ENCODE measurements at places on chromosomes 5 and 9.

GRCh38 chr9:116958881-116959280 is 271.8 kb downstream of the TRIM32 start:
- no peak for DNase-seq

- no peak for DNase-seq
These were observed 497.1 kb downstream of the NFIB start for GRCh38 chr9:13816837-13817236.

GRCh38 chr5:43396762-43397304 is 15.4 kb downstream of the CCL28 start:
- DNase-seq: no peak

DNA sequence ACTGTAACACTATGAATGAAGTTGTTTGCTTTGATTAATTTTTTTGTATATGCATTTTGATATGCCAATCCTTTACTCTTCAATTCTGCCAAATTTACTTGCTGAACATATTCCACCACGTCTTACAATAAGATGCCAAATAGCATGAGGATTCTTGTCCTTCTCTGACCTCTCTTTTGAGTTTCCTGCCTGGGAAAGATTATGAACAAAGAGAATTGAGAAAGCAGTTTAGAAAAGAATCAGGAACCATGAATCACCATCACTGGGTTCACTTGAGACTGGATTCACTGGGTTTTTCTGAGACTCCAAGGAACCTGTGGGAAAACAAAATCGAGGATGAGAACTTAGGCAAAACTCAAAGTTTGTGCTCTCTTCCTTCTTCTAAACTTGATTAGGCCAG is 256.5 kb downstream of the CETN3 start:
- DNase-seq: no peak

DNA sequence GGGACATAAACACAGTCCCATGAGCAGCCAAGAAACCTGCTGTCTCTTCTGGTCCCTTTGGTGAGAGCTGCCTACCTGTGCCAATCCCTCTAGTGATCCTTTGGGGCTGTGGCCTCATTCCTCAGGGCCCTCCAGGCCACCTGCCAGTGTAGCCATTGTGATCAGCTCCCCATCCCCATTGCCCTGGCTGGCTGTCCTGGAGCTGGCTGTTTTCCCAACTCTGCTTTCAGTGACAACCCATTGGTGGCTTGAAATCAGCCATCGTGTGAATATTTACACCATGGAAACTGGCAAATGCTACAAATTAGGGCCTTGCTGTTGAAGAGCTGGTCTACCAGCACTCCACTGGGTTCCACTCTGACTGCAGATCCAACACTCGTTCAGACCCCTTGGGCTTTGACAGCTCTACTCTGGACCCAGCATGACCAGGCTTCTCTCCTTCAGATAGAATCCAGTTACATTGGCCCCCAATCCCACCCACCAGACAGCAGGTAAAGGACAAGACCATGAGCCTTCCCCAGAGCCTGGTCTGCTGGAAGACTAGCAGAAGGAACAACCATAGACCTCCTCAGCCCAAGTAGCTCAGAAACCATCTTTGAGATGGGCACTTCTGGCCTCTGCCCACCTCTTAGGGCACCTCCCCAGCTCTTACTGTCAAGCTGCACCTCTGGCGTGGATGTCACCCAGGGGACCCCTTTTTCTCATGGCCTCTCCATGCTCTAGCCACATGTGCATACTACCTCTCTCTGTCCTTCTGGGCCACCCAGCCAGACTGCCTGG is 69.2 kb upstream of the NEK6 start:
- no peak for DNase-seq

GRCh38 chr9:126693428-126693944 is 79.8 kb downstream of the LMX1B start:
- DNase-seq: no peak

GRCh38 chr5:943201-943917 is 50.7 kb downstream of the TRIP13 start:
- DNase-seq: no peak

DNA sequence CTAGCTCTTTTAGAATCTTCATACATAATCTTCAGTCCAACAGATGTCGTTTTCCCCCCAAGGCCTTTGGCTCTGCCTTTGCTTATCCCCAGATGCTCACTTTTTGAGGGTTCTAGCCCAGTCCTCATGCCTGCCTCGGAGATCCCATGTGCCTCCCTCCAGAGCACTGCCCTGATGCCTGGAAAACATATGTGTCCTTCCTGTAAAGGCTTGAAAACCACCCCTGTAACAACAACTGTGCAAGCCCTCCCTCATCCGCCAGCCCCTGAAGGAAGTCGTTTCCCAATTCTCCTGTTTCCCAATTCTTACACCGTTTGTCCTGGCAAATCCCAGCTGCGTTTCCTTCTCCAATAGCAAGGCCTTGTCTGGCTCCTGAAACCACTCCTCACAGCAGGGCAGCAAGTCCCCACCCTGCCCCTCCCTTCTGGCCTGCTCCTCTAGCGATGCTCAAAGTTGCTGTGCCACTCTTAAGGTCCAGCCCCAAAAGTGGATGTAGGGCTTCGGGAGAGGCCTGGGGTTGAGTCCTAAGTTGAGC is 52.2 kb downstream of the SLC36A1 start:
- DNase-seq: no peak

DNA sequence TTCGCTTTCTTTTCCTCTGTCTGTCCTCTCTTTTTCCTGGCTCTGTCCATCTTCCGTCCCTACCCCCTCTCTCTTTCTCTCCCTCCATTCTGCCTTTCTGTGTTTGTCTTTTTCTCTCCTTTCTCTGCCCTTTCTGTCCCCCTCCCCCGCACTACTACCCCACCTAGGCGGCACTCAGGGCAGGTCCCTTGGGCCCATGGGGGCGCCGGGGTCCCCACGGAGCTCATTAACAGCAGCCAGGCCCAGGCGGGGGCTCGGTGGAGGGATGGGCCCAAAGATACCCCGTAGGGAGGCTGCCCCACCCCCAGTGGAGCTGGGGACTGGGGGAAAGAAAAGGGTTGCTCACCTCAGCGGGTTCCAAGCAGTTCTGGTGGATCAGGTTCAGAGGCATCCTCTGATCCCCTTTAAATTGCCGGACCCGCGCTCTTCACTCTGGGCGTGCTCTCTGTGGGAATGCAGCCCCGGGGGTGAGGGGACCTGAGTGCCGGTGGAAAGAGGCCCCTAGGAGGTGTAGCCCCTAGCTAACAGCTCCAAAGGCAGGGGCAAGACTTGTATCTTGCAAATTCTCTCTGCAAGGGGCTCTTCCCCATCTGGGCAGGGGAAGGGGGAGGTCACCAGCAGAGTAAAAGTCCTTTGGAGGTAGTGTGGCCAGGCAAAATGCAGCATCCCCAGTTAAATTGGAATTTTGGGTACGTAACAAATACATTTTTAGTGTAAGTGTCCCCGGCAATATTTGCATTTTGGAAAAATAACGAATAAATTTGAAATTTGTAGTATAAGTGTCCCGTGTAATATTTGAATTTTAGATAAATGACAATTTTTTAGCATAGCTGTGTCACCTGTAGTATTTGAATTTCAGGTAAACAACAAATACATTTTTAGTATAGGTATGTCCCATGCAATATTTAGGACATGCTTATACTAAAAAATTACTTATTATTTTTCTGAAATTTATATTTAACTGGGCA is 7.4 kb downstream of the LHX2 start:
- no peak for DNase-seq

GRCh38 chr9:112170968-112171367 is 4.1 kb downstream of the SUSD1 start:
- no peak for DNase-seq

DNA sequence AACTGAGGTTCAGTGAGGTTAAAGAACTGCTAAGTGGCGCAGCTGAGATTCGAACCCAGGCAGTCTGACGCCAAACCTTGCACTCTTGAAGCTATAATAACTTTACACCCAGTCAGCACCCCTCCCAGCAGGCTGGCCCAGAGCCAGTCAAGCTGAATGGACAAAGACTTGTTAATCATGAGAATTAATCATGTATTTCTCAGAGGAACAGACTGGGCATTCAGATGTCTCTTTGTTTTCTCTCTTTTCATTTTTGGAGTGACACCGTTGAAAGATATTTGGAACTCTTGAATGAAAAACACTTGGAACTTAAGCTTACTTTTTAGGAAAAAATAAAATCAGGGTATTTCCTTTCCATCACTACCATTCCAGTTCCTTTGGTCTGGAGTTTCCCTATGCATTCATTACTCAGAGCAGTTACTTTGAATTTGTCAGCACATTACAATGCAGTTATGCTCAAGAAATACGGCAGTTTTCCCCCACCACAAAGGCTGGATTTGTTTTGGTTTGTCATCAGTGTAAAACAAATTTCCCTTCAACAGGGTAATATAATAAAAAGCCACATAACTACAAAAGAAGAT is 22.6 kb upstream of the MAMDC2 start:
- no peak for DNase-seq

- DNase-seq: no peak
These were observed 521.0 kb upstream of the CCNG1 start for GRCh38 chr5:162916368-162916767.

- DNase-seq: no peak
These were observed 31.8 kb downstream of the RUSC2 start for GRCh38 chr9:35521708-35522107.

DNA sequence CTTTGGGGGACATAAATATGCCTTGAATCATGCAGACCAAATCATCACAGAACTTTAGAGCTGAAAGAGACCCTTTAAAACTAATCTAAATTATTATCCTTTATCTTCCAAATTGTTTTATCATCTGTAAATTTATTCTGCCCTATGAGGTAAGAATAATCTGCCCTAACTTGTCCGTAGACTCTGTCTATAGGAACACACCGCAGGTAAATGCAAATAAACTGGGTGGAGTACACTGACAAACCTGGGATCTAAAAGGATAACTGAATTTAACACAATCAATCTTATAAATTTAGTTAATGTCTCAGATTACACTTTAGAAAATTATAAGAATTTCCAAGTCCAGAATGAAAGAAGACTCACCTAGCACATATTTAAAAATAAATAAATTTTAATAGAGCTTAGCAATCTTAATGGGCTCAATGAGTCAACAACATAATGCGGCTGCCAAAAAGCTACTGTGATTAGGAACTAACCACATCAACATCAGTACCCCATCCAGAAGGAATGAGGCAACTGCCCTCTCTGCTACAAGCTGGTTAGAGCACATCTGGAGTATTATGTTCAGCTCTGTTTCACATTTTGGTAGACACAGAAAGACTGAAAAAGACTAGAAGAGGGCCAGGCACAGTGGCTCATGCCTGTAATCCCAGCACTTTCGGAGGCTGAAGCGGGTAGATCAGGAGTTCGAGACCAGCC is 5.6 kb downstream of the MEGF9 start:
- DNase-seq: no peak

DNA sequence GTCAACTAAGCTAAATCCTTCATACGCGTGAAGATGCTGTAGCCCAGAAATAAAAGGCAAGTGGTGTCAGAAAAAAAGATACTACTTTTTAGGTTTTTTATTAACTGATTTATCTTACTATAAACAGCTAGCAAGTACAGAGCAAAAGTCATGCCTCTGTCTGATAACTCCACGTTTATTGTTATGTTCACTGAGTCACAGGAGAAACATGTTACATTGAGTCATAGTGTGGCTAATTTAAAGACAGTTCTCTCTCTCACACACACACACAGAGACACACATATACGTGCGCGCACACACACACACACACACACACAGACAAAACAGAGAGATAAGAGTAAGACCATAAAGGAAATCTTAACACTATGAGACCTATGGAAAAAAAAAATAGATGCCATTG is 770.0 kb upstream of the CDH10 start:
- no peak for DNase-seq

DNA sequence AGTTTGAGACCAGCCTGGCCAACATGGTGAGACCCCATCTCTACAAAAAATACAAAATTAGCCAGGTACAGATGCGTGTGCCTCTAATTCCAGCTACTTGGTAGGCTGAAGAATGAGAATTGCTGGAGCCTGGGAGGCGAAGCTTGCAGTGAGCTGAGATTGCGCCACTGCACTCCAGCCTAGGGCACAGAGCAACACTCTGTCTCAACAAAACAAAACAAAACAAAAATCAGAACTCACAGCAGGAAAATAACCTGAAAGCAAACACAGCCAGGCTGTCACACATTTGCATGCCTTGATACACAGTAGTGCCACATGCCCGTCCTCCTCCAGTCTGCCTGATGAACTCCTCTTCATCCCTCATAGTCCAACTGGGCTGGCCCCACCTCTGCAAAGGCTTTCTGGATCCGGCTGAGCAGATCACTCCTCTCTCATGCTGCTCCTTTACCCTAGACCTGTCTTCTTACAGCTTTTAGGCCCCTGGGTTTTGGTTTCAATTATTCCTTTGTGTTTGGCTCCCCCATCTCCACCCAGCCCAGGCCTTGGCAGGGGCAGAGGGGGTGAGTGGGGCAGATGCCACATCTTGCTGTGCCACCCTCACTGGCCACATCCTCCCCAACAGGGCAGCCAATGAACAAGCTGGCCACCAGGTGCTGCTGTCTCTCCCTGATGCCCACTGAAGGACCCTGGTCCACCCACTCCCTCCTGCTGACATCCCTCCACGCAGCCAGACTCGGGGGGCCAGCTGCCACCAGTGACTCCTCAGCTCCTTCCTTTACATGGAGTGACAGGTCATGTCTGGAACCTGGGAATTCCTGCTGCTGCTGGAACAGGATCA is 62.0 kb upstream of the GGTA1 start:
- no peak for DNase-seq

DNA sequence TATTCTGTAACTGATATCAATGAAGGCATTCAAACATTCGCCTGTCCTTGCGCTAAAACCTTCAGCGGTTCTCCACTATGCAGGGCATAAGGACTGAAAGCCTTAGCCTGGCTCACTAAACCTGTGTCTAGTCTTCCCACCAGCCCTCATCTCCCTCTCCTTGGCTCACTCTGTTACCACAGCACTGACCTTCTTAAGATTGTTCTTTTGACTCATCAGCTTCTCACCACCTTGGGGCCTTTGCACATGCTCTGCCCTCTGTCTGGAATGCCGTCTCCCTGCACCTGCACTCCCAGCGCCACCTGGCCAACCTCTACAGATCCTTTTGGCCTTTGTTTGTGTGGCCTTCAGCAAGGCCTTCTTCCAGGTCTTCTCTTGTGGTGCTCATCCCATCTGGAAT is 131.8 kb upstream of the IER5L start:
- DNase-seq: no peak

- DNase-seq: no peak
These were observed 9.7 kb upstream of the HSPB3 start for GRCh38 chr5:54445691-54446378.

DNA sequence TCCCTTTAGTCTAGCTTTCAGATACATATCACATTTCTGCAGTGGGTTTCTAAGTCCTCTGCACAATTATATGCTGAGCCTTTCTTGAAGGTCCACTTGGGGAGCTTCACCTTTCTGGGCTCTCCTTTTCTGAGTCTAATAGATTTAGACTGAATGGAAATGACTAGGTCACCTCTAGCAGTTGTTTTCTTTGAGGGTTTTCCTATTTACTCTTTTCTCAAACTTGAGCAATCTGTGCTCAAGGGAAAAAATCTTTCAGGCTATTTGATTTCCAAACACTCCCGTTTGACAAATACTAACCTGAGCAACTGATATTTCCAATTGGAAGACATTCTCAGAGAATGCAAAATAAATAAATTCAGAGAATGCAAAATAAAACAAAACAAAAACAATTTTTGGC is 39.0 kb downstream of the ISOC1 start:
- no peak for DNase-seq
